ENCODE measurements at places on chromosomes 6 and 20.

- no peak for DNase-seq
These were observed 34.3 kb upstream of the VEGFA start for GRCh38 chr6:43735642-43736199.

GRCh38 chr6:132135409-132135808 is 184.2 kb upstream of the CCN2 start:
- DNase-seq: no peak

GRCh38 chr6:55448451-55448850 is 121.2 kb downstream of the GFRAL start:
- no peak for DNase-seq

GRCh38 chr6:22437665-22438064 is 131.7 kb upstream of the HDGFL1 start:
- no peak for DNase-seq

- DNase-seq: no peak
These were observed 93.7 kb upstream of the SRSF6 start for GRCh38 chr20:43364001-43364400.

- DNase-seq: no peak
These were observed 251.5 kb downstream of the TFAP2A start for GRCh38 chr6:10163203-10163962.

- DNase-seq: no peak
These were observed 8.9 kb downstream of the SNHG17 start for GRCh38 chr20:38426006-38426897.

DNA sequence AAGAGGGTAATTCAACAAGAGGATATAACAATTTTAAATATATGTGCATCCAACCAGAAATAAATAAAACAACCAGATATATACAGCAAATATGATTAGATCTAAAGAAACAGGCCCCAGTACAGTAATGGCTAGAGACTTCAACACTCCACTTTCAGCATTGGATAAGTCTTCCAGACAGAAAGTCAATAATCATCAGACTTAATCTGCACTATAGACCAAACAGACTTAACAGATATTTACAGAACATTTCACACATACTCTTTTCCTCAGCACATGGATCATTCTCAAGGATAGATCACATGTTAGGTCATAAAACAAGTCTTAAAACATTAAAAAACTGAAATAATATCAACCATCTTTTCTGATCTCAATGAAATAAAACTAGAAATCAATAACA is 62.7 kb upstream of the MTRF1L start:
- DNase-seq: no peak

DNA sequence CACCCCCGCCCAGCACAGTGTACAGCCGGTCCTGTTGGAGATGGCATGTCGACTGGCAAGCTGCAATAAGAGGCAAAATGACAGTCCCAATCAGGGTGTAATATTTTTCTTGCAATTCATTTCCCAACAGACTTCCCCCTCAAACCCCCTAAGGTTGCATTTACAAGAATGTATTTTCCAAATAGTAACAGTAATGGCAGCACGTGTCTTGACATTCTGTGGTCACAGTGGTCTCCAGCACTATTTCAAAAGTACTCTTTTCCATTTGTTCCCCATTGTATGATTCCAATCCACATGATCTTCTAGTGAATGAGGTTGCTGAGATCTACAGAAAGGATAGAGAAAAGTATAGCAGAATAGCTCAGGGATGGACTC is 97.8 kb upstream of the CARMIL1 start:
- no peak for DNase-seq

- no peak for DNase-seq
These were observed 117.6 kb downstream of the TFAP2B start for GRCh38 chr6:50936277-50936681.

DNA sequence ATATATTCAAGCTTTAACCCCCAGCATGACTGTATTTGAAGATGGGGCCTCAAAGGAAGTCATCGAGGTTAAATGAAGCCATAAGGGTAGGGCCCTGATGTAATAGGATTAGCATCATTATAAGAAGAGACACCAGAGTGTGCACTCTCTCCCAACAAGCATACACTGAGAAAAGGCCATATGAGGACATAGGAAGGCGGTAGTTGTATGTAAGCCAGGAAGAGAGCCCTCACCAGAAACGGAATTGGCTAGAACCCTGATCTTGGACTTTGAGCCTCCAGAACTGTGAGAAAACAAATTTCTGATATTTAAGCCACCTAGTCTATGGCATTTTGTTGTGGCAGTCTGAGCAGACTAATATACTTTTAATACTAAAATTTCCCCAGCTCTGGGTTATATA is 150.1 kb upstream of the STXBP5 start:
- no peak for DNase-seq

- no peak for DNase-seq
These were observed 120.5 kb upstream of the ASCC3 start for GRCh38 chr6:101001607-101002006.
